ENCODE measurements at places on chromosomes 2 and 18.

GRCh38 chr2:71323386-71323785 lies 8.2 kb upstream of the ZNF638 start:
- no peak for DNase-seq

DNA sequence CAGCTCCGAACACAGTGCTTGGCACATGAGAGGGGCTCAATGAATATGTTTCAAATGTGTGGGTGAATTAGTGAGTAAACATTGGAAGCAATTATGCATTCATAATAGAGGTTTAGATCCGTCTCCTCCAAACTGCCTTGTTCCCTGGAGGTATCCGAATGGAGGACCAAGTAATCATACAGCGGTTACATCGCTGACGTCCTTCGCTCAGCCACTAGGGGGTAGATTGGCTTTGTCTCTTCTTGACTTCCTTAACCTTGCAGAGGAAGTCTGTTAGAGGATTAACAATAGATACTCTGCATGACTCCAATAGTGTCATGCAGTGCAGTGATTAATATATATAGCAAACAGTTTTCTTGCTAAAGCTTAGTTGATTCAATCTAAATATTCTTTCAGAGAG lies 517.0 kb downstream of the PTPRM start:
- no peak for DNase-seq

DNA sequence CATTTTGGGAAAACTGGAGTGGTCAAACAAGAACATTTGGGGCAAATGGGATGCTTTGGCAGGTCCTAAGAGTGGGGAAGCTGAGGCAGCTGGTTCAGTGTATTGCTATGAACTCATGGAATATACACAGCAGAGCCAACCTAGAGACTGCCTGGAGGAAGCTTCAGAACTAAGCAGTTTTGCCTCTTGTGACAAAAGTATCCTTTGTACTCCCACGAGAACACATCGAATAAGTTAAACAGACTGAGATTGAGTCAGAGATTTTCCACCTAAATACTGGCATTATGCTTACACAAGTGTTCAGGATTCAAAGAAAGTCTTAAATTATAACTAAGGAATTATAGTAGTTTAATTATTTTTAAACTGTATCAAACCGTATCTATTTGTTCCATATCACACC lies 5.2 kb upstream of the ARMC9 start:
- DNase-seq = no peak

GRCh38 chr18:48412339-48412929 lies 3.3 kb upstream of the ZBTB7C start:
- DNase-seq = no peak

- DNase-seq = no peak
These were observed 121.6 kb downstream of the ARL4C start for GRCh38 chr2:234375176-234375880.

DNA sequence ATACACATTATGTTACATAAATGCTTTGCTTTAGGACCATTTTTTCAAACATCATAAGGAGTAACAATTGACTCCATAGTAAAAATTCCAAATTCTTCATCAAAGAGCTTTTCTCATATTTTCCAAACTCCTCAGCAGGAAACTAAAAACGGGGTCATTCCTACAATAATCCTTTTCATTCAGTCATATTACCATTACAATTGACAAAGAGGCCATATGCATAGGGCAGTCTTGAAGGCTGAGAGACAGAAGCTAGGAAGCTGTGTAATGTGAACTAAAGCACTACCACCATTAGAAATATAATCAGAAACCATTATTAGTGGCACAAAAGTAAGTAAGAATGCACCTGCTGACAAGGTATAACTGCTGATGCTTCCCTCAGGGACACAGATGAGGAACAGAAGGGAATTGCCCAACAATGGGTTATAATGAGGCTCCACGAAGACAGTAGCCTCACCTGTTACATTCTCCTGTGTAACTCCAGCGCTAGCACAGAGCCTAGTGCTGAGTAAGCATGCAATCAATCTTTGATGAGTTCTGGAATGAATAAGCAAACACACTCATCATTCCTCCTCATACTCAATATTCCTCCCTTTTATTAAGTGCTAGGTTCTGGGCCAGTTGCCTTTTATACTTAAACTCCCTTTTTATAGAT lies 942.3 kb downstream of the CPS1 start:
- DNase-seq = no peak

- DNase-seq = no peak
These were observed 807.4 kb upstream of the POU3F3 start for GRCh38 chr2:104046466-104046865.

GRCh38 chr2:95057535-95058370 lies 32.2 kb downstream of the MAL start:
- DNase-seq = no peak

- no peak for DNase-seq
These were observed 23.4 kb downstream of the ZNF516 start for GRCh38 chr18:76471593-76471992.

Data from CD8-positive, alpha-beta T cell (primary cell).